ENCODE measurements at places on chromosomes 12 and 14.

GRCh38 chr12:79552192-79552591 is 138.6 kb downstream of the PAWR start:
- DNase-seq = no peak

DNA sequence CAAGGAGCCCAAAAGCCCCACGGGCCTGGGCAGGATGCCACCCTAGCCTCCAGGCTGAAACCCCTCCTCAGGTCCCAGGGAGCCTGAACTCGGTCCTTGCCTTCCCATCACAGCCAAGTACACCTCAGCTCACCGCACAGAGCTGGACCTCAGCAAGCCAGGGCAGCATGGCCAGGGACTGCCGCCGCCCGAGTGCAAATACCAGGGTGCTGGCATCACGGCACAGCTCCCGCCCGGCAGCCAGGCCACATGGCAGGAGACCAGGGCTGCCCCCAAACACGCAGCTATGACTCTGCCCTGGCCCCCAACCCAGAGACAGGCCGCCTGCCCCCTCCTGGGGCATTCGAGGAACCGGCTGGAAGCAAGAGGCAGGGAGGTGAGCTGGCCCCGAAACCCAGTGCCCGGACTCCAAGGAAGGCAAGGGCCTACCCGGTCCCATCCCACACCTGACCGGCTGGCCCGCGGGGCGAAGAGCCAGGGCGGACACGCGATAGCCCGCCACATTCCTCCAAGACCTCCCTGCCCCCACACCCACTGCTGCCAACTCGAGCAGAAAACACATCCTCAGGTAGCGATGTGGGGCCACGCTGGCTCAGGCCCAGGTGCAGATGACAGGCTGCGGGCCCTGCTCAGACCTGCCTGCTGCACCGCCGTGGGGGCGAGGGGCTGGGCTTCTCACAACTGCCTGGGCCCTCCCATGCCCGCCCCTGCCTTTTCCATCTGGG is 2.7 kb downstream of the JAG2 start:
- no peak for DNase-seq

DNA sequence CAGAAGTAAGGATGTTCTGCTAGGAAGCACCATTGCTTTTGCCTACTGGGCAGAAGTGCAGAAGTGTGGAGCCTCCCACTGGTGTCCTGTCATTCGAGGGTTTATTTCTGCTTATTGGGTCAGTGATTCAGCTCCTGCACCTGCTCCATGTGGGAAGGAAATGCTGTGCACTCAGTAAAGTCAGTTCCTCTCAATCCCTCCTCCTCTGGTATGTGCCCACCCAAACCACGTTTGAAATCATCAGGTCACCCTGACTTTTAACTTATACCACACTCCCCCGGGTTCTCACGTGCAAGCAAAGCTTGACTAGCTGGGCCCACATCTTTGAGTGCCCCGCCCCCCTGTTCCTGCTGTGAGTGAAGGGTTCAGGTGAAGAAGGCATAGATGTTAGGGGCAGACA is 223.7 kb downstream of the CHST11 start:
- no peak for DNase-seq

DNA sequence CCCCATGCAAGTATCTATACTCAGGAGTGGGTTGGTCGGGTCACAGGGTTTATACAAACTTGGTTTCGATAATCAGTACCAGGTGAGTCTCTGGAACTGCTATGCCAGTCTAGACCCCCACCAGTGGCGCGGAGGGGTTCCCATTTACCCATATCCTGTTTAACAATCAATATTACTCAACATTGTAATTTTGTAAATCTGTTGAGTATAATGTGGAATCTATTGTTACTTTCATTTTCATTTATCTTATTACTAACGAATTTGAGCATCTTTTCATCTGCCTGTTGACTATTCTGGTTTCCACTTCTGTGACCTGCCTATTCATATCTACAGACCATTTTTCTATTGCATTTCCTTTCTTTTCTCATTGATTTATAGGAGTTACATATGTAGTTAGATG is 275.2 kb upstream of the CRY1 start:
- no peak for DNase-seq

DNA sequence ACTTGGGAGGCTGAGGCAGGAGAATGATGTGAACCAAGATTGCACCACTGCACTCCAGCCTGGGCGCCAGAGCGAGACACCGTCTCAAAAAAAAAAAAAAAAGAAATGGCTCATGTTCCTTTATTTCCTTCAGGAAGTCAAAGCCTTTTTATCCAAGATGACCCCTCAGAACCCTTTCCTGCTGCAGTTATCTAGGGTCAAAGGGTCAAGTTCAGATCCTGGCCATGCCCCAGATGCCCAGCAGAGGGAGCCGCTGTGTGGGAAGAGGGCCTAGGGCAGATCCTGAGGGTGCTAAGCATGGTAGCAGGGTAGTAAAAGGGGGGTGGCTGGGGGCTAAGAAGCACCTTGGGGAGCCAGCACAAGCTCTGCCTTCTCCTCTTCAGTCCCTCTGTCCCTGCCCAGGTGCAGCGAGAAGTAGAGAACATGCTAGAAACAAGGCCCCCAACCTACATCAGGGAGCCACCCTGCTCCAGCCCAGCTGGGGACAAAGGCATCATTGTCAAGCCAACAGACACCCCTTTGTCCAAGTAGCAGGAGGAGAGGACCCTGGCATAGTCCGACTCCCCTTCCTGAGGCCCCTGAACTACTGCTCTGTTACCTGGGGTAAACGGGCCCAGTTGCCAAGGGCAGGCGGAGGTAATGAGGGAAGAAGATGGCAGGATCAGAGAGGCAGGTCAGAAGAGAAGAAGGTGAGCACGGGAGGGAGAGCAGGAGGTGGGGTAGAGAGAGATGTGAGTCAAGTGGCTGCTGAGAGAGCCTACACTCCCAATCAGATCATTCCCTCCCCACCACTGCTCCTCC is 6.5 kb downstream of the NFE2 start:
- DNase-seq = no peak

DNA sequence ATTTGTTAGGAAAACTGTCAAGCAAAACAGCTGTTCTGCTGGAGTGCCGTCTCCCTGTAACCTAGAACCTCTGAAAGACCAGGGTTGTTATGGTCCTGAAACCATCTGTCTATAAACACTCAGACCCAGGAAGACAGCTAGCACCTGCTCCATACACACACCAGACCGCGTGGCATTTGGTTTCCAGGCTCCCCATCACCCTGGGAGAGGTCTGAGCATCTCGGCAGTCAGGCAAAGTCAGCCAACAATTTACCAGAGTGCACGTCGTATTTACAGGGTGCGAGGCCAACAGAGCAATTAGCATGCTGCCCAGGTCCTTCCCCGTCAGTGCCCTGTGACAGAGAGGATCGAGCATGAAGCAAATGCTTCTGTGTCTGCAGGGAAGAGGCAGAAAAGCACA is 272.5 kb downstream of the SLC15A4 start:
- no peak for DNase-seq

DNA sequence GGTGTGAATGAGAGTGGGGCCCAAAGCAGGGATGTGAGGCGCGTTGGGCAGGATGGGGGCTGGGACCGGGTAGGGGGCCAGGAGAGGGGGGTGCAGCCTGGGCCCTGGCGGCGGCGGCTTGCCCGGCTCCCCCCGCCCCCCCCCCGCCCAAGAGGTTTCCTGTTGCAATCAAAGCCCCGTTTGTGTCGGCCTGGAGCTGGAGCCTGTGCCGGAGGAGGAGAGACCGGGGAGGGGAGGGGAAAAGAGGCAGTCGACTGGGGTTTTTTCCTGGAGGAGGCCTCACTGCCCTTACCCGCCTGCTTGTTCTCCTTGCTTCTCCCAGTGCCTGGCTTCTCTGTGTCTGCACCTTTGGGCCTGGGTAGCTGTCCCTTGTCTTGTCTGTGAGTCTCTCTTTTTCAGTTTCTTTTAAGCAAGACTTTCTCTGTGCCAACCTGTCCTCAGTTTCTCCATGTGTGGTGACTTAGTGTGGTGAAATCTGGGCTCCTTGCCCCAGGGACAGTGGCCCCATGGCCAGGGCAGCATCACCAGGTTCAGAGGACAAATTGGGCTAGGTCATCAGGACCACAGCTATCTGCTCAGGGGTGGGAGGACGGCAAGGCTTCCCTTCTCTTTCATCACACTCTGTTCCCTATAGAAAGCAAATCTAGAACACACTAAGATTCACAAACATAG is 8.5 kb downstream of the RARG start:
- DNase-seq = peak; percentile 58
